A549 treated with dexamethasone at 1 μM for 4 hours (cell line): ENCODE measurements at places on chromosomes 12 and 14. TPM values are rescaled to one million over a fixed set of nuclear protein-coding genes. Genes with fewer than 3 reads are reported as not detected.

The GLT1D1 gene
- not detected in 5 replicates for total RNA-seq

The VRTN gene
- total RNA-seq: 0.08 TPM in 1 of 5 replicates, not detected in the others

The RPL41 gene
- total RNA-seq: 5,372 to 6,304 TPM (median 5,793 TPM) in 5 replicates

The CCDC198 gene
- total RNA-seq: 1.5 to 2.6 TPM (median 1.8 TPM) in 5 replicates

The KRT72 gene
- total RNA-seq: not detected in 5 replicates

The PNMA1 gene
- total RNA-seq: 57.7 to 64.9 TPM (median 61.1 TPM) in 5 replicates

The SP7 gene
- total RNA-seq: 0.02 TPM in 1 of 5 replicates, not detected in the others

The KRT1 gene
- not detected in 5 replicates for total RNA-seq

The FAM90A1 gene
- total RNA-seq: 0.08 to 0.13 TPM (median 0.11 TPM) in 5 replicates

The SIVA1 gene
- 126 to 174 TPM (median 153 TPM) in 5 replicates for total RNA-seq

The TAS2R7 gene
- total RNA-seq: not detected in 5 replicates

The TGFB3 gene
- 0.54 to 0.90 TPM (median 0.75 TPM) in 5 replicates for total RNA-seq

The PYGL gene
- total RNA-seq: 141 to 181 TPM (median 174 TPM) in 5 replicates

The ALDH2 gene
- total RNA-seq: 68.8 to 81.4 TPM (median 79.4 TPM) in 5 replicates

The ARHGEF25 gene
- total RNA-seq: 4.0 to 6.5 TPM (median 5.0 TPM) in 5 replicates

The ACOT4 gene
- 1.5 to 1.8 TPM (median 1.7 TPM) in 5 replicates for total RNA-seq

The RNU7-1 gene
- not detected in 5 replicates for total RNA-seq

The ANKRD33 gene
- total RNA-seq: 0.08 TPM in 1 of 5 replicates, not detected in the others

The FGF6 gene
- not detected in 5 replicates for total RNA-seq

The ALDH1L2 gene
- total RNA-seq: 3.1 to 4.7 TPM (median 4.2 TPM) in 5 replicates

The KCNC2 gene
- not detected in 5 replicates for total RNA-seq

The NFYB gene
- total RNA-seq: 19.6 to 30.9 TPM (median 25.6 TPM) in 5 replicates

The TMEM117 gene
- total RNA-seq: 1.6 to 2.3 TPM (median 1.9 TPM) in 5 replicates

The CLEC4C gene
- total RNA-seq: not detected in 5 replicates

The LYZ gene
- total RNA-seq: 0.06 to 0.45 TPM (median 0.07 TPM) in 3 of 5 replicates, not detected in the others

The AMHR2 gene
- 0.54 to 1.0 TPM (median 0.87 TPM) in 5 replicates for total RNA-seq

The MYBPC1 gene
- total RNA-seq: 0.08 to 0.13 TPM in 2 of 5 replicates, not detected in the others

The OR4E2 gene
- total RNA-seq: not detected in 5 replicates

The P2RX7 gene
- total RNA-seq: not detected in 5 replicates

The NAA25 gene
- total RNA-seq: 16.3 to 26.8 TPM (median 23.3 TPM) in 5 replicates
